ENCODE measurements at places on chromosomes 4 and X.

- no peak for DNase-seq
These were observed 72.0 kb downstream of the ING2 start for GRCh38 chr4:183576701-183577404.

GRCh38 chr4:11623726-11624037 lies 195.0 kb upstream of the HS3ST1 start:
- DNase-seq, result no peak

DNA sequence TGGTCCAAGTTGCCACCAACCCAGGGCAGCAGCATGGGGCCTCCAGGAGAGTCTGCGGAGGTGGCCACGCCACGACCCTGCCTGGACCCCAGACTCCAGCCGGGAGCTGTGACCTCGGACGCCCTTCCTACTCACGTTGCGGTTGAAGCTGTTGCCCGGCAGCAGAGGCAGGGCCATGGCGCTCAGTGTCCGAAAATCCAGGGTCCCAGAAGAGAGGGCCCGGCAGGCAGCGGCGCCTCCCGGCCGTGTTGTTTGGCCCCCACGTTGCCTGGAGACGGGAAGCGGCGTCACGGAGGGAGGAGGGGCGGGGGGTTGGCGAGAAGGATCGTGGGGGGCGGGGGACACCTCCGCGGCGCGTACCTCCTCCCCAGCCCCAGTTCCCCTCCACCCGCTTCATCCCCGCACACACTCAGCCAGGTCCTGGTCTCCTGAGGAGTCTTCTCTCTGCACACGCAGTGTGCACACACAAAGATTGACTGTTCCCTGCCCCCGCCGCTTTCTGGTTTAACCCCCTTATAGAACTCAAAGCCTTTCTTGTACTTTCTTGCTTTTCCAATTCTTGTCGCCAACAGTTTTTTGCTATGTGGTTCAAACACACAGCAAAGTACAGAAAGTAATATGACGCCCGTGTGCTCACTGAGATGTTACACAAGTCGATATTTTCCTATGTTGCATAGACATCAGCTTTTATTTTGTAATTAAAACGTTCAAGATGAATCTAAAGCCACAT lies at the start of gene EFHC2:
TSS of gene EFHC2 (minus strand) at position 261 of the 730 bp plus-strand sequence. CDS start at position 177, 84 bp downstream.
- no peak for DNase-seq

DNA sequence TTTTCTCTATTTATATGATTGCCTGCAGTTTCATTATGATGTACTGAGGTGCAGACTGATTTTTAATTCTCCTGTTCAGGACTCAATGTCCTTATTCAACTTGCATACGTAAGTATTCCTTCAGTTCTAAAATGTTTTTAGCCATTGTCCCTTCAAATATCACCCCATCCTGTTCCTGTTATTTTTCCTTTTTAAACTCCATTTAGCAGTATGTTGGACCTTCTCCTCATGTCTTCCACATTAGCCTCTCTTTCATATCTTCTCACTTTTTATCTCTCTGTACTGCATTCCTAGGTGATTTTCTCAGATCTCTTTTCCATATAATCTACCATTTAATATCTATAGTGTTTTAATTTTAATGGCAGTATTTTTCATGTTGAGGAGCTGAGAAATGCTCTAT lies 317.7 kb downstream of the NR3C2 start:
- DNase-seq, result no peak

DNA sequence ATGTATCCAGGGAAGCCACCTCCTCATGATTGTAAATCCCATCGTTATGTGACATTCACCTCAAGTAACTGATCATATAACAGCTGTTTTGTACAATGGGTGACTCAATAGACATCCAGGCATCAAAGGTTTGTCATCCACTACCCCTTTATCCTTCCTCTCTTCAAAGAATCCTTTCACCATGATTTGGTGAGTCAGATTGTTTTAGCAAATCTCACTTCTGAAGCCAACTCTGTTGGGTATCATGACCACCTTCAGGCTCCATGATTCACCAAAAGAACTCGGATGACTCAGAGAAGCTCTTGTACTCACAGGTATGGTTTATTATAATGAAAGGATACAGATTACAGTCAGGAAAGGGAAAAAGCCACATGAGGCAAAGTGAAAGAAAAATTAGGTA lies 132.1 kb downstream of the PWWP3B start:
- DNase-seq, result no peak

DNA sequence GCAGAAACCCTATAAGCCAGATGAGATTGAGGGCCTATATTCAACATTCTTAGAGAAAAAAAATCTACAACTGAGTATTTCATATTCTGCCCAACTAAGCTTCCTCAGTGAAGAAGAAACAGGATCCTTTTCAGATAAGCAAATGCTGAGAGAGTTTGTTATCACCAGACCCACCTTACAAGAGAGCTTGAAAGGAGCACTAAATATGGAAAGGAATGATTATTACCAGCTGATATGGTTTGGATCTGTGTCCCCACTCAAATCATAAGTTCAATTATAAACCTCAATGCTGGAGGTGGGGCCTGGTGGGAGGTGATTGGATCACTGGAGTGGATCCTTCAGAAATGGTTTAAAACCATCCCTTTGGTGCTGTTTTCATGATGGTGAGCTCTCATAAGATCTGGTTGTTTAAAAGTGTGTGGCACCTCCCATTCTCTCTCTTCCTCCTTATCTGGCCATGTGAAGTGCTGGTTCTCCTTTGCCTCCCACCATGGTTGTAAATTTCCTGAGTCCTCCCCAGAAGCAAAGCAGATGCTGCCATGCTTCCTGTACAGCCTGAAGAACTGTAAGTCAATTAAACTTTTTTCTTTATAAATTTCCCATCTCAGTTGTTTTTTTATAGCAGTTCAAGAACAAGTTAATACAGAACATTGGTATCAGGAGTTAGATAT lies 144.2 kb downstream of the MSN start:
- DNase-seq, result no peak

DNA sequence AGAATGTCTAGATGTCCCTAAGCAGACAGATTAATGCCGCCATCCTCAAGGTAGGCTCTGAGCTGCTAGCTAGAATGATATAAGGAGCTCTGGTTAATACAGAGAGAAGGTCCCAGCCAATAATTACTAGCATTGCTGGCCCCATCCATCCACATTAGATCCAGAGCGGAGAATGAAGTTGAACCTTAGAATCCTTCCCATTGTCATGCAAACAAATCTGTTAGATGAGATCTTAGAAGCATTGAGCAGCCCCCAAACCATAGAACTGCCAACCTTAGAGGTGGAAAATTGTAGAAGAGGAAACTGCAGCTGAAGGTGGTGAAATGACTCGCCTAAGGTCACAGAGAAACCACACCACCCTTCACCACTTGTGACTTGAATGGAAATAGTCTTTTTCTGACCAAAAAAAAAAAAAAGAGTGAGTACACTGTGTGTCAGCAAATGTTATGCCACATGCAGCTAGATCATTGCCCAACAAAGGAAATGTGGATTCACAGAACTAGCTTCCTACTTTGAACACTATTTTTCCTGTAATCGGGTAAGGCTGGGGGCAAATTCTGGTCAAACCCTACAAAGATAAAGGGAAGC lies 162.1 kb downstream of the SMIM20 start:
- no peak for DNase-seq
